Frontal cortex (tissue), 4 donors: ENCODE measurements at places on chromosomes 4 and X.

- no peak for DNase-seq
Measured at GRCh38 chr4:177964061-177964460, 521.8 kb upstream of the AGA start.

GRCh38 chr4:139734875-139735380 is 69.3 kb downstream of the MGST2 start:
- DNase-seq = peak; percentile 92

- DNase-seq = no peak
Measured at GRCh38 chrX:63740382-63740781, 44.6 kb downstream of the ARHGEF9 start.

DNA sequence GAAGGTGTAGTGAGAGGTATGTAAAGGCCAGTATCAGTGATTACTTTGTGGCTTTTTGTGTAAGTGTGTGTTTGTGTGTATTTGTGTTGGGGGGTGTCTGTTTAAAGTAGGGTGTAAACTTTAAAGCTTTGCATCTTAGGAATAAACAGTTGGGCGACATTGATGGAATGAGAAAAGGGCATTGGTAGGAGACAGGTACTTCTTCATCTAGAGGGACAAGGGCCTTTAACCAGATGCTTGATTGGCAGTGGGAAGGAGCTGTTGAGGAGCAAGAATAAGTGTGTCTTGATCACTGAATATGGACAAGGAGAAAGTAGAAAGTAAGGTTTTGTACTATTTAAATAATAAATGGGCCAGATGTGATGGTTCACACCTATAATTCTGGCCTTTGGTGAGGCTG is 48.8 kb downstream of the RAPGEF2 start:
- DNase-seq = no peak

DNA sequence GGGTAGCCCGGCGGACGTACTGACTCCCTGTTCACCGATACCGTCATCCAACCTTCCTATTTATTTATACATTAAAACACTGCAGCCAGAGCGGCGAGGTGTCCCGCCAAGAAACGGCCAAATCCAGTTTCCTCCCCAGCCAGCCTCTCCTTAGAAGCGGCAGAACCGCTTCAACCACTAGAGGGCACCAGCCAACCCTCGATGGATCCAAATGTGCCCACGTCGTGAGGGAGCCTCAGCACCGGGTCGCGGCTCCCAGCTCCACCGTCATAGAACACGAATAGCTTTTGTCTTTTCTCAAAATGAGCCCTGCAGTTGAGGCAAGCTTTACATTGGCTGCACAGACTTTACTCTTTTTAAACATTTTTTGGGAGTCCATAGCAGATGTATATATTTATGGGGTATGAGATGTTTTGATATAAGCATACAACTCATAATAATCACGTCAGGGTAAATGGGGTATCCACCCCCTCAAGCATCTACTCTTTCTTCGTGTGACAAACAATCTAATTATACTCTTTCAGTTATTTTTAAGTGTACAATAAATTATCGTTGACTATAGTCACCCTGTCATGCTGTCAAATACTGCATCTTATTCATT is 13.0 kb upstream of the HELT start:
- DNase-seq = peak; percentile 82

GRCh38 chrX:45758319-45758718 is 557.6 kb upstream of the DIPK2B start:
- DNase-seq = no peak

DNA sequence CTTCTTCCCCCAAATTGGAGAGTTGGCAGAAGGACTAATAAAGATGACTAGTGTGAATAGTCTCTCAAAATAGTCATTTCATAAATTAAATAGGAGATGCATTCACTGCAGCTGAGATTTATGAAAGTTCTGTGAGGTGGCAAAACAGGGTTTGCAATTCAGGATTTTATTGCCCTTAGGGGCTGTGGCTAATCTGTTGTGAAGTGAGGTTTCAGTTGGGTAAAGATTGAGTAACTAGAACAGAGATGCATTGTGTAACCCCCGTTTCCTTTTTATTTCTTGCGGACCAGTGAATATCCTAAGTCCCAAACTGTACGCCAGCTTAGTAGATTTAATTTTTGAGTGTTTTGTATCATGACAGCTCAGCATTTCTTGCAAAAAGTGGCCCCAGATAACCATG is 16.2 kb upstream of the SCRG1 start:
- DNase-seq = no peak

- no peak for DNase-seq
Measured at GRCh38 chr4:70841951-70842350, 2.3 kb upstream of the GRSF1 start.

- no peak for DNase-seq
Measured at GRCh38 chrX:118360429-118361125, 14.7 kb downstream of the WDR44 start.

DNA sequence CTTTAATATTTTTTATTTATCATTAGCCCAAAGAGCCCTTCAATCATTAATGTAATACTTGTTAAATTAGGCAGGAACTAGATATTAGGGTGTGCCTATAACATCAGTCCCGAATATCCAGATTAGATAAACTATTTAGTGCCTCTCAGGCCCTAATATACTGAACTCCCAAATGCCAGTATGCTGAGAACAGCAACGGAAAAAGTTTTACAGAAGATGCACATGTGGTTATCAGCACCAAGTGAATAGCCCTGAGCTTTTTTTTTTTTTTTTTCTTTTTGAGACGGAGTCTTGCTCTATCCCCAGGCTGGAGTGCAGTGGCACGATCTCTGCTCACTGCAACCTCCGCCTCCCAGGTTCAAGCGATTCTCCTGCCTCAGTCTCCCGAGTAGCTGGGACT is 13.0 kb upstream of the ELF2 start:
- no peak for DNase-seq

GRCh38 chr4:80343887-80344286 is 8.4 kb downstream of the CFAP299 start:
- no peak for DNase-seq

DNA sequence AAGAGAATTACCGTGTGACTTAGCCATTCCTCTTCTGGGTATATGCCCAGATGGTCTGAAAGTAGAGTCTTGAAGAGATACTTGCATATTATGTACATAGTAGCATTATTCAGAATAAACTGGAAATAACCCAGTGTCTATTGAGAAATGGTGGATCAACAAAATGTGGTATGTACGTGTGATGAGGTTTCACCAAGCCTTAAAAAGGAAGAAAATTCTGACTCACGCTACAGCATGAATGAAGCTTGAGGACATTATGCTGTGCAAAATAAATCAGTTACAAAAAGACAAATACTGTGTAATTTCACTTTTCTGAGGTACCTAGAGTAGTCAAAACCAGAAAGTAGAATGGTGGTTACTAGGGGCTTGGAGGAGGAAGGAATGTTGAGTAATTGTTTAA is 37.3 kb downstream of the GBA3 start:
- no peak for DNase-seq

GRCh38 chr4:23889814-23890341 is at the start of gene PPARGC1A:
PPARGC1A (minus strand) TSS chr4:23890047; CDS start chr4:23889957, 90 bp downstream.
- no peak for DNase-seq

DNA sequence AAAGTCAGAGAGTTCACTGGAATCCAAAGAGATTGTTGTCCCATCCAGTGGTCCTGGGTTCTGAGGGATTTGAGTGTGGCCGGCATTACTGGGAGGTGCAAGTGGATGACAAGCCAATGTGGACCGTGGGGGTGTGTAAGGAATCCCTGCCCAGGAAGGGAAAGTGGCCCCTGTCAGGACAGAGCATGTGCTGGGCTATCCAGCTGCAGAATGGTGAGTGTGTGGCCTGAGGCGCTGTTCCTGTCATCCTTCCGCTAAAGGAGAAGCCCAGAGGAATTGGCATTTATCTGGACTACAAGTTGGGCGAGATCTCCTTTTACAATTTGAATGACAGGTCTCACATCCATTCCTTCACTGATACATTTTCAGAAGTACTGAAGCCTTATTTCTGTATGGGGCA is 20.4 kb upstream of the TRIM60 start:
- no peak for DNase-seq

- DNase-seq = no peak
Measured at GRCh38 chrX:127276326-127276725, 456.8 kb downstream of the PRR32 start.

DNA sequence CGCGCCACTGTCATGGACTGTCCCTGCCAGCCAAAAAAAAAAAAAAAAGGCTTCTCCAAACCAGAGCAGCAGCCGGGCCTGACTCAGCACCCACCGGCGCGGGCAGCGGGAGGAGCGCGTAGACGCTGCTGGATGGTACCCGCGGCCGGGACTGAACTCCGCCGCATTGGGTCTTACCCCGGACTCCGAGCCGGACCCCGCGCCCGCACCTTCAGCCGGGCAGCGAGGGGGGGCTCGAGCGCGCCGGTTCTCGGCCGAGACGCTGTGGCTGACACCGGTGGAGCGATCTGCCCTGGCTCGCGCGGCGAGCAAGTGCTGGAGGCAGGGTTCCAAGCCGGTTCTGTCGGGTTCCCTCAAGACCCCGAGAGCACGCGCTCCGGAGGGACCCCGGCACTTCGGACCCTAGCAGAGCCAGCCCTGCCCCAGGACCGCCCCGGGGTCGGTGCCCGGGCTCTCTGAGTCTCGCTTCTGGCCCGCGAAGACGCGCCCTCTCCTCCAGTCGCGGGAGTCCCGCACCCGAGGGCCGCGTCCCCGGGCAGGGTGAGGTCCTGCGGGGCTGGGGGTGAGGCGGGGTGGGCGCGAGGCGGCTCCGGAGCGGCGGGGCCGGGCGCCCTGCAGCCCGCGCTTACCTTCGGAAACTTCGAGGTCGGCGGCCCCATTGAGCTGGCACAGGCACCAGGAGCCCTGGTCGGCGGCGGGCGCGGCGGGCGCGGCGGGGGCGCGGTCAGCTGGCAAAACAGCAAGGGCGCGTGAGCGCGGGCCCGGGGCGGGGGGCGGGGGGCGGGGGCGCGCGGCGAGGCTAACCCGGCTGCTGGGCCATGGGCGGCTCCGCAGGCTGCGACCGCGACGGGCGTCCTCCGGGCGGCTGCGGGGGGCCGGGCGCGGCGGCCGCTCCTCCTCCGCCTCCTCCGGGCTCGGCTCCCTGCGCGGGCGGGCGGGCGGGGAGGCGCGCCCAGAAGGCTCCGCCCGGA is 11.8 kb upstream of the MAN2B2 start:
- DNase-seq = peak; percentile 68

GRCh38 chr4:82667761-82668480 is 106.1 kb upstream of the TMEM150C start:
- DNase-seq = no peak

DNA sequence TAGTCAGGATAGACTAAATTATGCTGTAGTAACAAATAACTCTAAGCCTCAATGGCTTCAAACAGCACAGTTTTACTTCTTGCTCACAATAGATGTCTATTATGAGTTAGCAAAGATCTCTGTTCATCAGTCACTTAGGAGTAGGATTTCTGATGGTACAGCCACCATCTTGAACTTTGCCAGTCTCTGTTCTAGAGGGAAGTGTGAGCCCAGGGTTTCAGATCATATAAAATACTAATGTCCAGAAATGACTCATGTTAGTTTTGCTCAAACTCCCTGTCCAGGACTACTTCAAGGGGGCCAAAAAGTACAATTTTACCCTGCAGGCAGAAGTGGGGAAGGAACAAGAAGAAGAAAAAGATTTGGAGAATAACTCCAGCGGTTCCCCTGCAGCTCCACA is 77.1 kb upstream of the LSM6 start:
- DNase-seq = no peak

- DNase-seq = no peak
Measured at GRCh38 chrX:152638443-152638904, 779 bp downstream of the GABRQ start.

- DNase-seq = no peak
Measured at GRCh38 chr4:149796381-149796780, 19.3 kb downstream of the IQCM start.
